Stimulated activated CD8-positive, alpha-beta memory T cell treated with anti-CD3 and anti-CD28 coated beads, Interleukin-15, amount 100 ng/mL, for 4 hours (primary cell): ENCODE measurements at places on chromosomes 1 and 21.

DNA sequence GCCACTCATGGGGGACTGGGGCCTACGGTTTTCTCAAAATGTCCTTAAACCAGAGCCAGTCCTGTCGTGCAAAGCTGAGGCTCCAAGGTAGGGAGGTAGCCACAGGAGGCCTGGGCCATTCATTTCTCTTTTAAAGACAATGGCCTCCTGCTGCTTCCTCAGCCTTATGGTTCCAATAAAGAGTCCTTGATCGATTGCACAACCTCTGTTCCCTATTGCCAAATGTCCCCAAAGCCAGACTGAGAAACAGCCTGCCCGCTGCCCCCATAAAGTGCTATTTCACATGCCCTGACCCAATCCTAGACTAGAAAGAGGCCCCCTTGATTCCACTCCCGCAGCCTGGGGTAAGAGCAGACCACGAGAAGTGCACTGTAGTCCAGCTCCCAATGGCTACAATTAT is 166.7 kb downstream of the CLIC6 start:
- no peak for DNase-seq

DNA sequence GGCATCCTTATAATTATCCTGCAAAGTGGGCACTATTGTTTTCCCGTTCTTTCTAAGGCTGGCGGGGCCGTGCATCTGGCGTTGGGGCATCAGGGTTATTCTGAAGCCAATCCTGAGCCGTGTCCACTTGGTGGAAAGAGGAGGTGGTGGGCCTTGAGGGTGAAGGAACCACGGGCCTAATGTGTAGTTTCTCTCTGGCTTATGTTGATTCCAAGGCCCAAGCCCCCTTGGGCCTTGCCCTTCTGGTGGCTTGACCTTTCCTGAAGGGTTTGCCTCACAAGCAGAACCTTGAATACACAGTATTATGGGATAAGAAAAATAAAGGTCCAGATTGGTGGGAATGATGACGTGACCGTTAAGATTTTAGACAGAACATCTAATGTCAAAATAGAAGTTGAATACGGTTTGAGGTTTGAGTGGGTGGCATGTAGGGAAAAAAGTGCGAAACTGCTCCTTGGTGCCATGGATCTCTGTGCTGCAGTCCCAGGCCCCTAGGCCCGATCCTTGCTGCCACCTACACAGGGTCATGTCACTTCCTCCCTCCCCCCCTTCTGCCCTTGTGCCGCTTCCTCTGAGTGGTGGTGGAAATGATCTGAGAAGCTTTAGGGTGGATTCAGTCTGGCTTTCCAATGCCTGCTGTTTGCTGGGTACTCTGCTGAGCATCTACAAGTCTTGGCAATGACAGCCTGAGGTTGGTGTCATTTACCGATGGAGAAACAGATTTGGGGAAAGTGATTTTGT is 90.5 kb downstream of the PRDM2 start:
- DNase-seq, result no peak

GRCh38 chr1:107529511-107530149 is 388.8 kb downstream of the NTNG1 start:
- no peak for DNase-seq

- DNase-seq, result no peak
Measured at GRCh38 chr1:59177756-59178155, 119.1 kb upstream of the FGGY start.

DNA sequence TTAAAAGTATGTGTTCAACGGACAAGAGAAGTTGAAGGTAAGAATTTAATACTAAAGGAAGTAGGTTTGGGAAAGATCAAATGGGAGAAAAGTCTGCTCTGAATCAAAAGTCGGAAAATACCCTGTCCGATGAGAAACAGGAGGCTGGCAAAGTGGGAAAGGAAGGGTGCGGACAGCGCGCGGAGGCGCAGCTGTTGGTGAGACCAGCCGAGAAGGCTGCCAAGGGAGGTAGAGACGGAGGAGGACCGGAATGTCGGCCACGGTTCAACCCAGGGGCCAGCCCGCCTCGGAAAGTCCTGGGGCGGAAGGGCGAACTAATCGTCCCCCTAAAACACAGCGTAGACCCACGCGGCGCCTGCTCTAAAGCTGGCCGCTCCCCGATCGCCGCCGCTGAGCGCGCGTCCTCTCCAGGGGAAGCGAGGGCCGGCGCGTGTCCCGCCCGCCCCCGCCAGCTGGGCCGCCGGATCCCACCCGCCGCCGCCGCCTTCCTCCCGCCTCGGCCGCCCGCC is 639 bp upstream of the SPATA1 start:
- no peak for DNase-seq
